ENCODE measurements at places on chromosomes 3 and 15.

GRCh38 chr3:30915782-30916181 is 21.3 kb upstream of the GADL1 start:
- H3K27ac ChIP-seq: no peak overlapping the region
- no peak for DNase-seq
- peaks cover 10% of the 10 kb centered on the region for H3K4me1 ChIP-seq
- H3K36me3 ChIP-seq: no peaks in the 10 kb centered on the region
- no peaks in the 10 kb centered on the region for H3K27me3 ChIP-seq

DNA sequence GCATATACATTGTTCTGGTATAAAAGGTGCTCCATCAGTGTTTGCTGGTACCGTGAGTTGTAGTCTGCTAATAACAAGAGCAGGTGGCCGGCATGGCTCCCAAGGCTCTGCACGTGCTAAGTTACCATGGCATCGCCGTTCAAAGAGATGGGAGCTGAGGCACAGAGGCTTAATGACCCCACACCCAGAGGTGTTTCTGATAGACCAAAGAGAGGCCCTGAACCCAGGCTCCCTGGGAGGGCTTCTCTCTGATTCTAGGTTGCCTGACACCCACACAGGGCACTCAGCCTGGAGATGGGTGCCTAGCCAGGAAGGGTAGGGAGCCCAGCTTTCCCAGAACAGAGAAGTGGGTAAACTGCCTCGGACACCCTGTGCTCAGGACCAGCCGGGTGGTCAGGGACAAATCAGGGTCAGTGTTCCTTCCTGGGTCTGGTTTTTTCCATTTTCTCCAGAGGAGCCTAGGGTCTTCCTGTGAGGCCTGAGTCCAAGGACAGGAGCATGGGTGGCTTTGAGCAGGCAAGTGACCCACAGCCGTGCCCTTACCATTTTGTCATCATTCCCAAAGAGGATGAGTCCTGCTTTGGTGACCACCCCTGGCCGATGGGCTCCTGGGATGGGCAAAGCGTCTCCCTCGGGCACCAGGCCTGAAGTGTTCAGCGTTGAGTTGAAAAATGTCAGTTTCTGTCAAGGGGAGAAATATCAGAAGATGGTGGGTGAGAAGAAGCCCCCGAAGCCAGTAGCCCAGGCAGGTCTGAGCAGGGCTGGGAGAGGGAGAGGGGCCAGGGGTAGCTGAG is 27.3 kb downstream of the ALDH1L1 start:
- H3K4me3 ChIP-seq: no peak overlapping the region
- no peak overlapping the region for H3K27ac ChIP-seq
- no peaks in the 10 kb centered on the region for H3K27me3 ChIP-seq

GRCh38 chr3:18862077-18862476 is 286.2 kb upstream of the KCNH8 start:
- H3K4me1 ChIP-seq: no peaks in the 10 kb centered on the region
- no peak overlapping the region for H3K4me3 ChIP-seq
- no peaks in the 10 kb centered on the region for H3K36me3 ChIP-seq
- H3K27me3 ChIP-seq: no peaks in the 10 kb centered on the region

GRCh38 chr15:68637767-68638404 is 59.1 kb downstream of the CORO2B start:
- H3K4me1 ChIP-seq: no peaks in the 10 kb centered on the region
- no peaks in the 10 kb centered on the region for H3K27me3 ChIP-seq

- H3K27ac ChIP-seq: no peak overlapping the region
- no peaks in the 10 kb centered on the region for H3K4me1 ChIP-seq
- no peaks in the 10 kb centered on the region for H3K27me3 ChIP-seq
- DNase-seq: no peak
- no peak overlapping the region for H3K4me3 ChIP-seq
- no peaks in the 10 kb centered on the region for H3K36me3 ChIP-seq
Measured at GRCh38 chr3:31668242-31668641, 135.5 kb downstream of the STT3B start.

- peaks cover 14% of the 10 kb centered on the region for H3K4me1 ChIP-seq
- no peak for DNase-seq
- H3K36me3 ChIP-seq: no peaks in the 10 kb centered on the region
- H3K4me3 ChIP-seq: no peak overlapping the region
- no peak overlapping the region for H3K27ac ChIP-seq
- no peaks in the 10 kb centered on the region for H3K27me3 ChIP-seq
Measured at GRCh38 chr3:185555860-185556347, 3.5 kb upstream of the LIPH start.

- H3K27ac ChIP-seq: no peak overlapping the region
- H3K27me3 ChIP-seq: no peaks in the 10 kb centered on the region
- H3K4me1 ChIP-seq: no peaks in the 10 kb centered on the region
- DNase-seq: no peak
- no peak overlapping the region for H3K4me3 ChIP-seq
- no peaks in the 10 kb centered on the region for H3K36me3 ChIP-seq
Measured at GRCh38 chr15:27495963-27496459, 525.0 kb downstream of the GABRG3 start.

DNA sequence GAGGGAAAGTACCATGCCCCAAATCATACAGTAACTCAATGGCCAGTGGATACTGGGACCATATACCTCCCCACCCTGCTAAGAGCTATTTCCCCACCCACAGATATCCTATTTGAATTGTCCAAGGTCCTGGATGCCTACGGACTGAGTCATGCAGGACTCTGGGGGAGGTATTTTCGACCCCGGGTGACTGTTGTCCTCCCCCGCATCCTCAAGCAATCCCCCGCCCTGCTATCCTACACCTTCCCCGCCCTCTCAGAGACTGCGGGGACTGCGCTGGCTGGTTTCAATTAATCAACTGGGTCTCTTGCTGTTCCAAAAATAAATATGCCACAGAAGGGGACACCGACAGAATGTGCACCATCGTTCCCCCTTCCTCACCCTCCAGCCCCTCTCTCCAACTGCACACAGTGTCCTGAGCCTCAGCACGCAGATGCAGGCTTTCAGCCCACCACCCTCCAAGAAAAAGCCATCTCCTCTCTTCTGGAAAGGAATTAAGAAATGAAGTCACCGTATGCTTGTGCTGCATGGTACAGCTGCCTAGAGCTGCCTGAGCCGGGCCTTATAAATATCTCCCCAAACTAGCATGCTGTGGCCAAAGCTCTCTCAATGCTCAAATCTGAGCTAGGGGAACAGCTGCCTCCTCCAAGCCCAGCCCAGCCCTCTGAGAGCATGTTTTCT is 8.1 kb downstream of the CAV3 start:
- peaks cover 10% of the 10 kb centered on the region for H3K4me1 ChIP-seq
- H3K36me3 ChIP-seq: no peaks in the 10 kb centered on the region
- H3K4me3 ChIP-seq: no peak overlapping the region

DNA sequence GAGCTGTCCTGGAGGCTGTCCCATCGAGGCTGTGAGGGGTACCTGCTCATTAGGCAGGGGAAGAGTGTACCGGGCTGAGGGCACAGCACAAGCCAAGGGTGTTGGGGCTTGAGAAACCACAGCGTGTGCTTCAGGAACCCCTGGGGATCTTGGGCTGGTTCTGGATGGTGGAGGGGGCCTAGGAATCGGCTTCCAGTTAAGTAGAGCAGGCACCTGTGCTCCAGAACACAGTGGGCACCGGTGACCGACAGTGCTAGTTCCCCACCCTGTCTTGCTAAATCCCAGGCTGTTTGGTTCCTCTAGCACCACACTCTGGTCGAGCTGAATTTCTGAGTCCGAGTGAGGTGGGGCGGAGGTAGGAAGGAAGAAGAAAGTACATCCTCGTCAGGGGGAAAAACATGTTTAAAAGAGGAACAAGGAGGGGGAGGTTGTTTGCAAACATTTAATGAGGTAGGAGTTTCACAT is 29.1 kb downstream of the SLC6A6 start:
- H3K4me3 ChIP-seq: peak overlapping the region; percentile 61
- H3K4me1 ChIP-seq: peaks cover 55% of the 10 kb centered on the region
- H3K27ac ChIP-seq: peak overlapping the region; percentile 99
- no peaks in the 10 kb centered on the region for H3K27me3 ChIP-seq

GRCh38 chr3:178155521-178155920 is 380.7 kb upstream of the KCNMB2 start:
- no peak overlapping the region for H3K4me3 ChIP-seq
- no peak overlapping the region for H3K27ac ChIP-seq
- no peaks in the 10 kb centered on the region for H3K27me3 ChIP-seq
- no peaks in the 10 kb centered on the region for H3K4me1 ChIP-seq
- no peaks in the 10 kb centered on the region for H3K36me3 ChIP-seq

DNA sequence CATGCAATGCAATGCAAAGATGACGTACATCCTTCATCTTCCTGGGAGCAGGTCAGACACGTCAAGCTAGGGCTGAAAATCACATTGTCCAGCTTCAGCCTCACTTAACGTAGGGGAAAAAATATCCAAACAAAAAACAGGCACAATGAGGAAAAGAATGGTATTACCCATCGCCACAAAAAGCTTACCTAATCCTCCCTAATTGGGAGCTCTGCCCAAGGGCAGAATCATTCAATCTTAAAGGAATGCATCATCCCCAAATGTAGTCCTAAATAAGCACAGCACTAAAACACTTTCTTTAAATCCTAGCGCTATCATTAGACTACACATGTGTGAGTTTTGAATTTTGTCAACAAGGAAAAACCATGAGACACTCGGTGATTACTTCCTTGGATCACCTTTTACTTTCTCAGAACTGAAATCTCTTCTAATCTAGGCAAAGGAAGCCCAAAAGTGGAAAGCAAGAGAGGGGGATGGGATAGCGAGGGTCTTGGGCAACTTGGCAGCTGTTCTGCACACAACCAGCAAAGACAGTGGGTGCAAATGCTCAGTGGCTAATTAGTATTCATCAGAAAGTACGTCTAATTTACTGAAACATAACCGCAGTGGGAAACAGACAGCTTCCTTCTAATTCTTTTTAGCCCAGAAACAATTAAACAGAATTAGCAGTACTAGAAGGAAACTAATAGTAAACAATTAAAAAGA is 87.4 kb downstream of the ADAMTS9 start:
- no peak for DNase-seq
- no peak overlapping the region for H3K27ac ChIP-seq
- H3K27me3 ChIP-seq: no peaks in the 10 kb centered on the region
- H3K4me1 ChIP-seq: no peaks in the 10 kb centered on the region
- H3K4me3 ChIP-seq: no peak overlapping the region

DNA sequence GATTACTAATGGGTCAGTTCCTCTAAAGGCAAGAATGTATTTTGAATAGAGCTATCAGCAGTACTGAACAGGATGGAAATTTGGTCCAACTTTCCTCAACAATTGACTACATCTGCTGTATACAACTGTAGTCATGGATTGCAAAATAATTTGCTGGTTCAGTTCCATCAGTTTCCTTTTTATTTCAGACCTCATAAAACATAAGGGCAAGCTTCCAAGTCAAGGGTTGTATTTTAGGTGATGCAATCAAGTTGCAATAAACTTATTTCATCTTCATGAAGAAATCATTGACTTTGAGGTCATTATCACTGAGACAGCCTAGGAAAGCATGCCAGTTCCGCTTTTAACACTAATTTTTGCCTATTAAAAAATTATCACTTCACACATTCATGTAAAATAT is 90.4 kb upstream of the TSEN2 start:
- H3K27me3 ChIP-seq: no peaks in the 10 kb centered on the region
- H3K27ac ChIP-seq: no peak overlapping the region
- no peak for DNase-seq
- no peaks in the 10 kb centered on the region for H3K36me3 ChIP-seq

DNA sequence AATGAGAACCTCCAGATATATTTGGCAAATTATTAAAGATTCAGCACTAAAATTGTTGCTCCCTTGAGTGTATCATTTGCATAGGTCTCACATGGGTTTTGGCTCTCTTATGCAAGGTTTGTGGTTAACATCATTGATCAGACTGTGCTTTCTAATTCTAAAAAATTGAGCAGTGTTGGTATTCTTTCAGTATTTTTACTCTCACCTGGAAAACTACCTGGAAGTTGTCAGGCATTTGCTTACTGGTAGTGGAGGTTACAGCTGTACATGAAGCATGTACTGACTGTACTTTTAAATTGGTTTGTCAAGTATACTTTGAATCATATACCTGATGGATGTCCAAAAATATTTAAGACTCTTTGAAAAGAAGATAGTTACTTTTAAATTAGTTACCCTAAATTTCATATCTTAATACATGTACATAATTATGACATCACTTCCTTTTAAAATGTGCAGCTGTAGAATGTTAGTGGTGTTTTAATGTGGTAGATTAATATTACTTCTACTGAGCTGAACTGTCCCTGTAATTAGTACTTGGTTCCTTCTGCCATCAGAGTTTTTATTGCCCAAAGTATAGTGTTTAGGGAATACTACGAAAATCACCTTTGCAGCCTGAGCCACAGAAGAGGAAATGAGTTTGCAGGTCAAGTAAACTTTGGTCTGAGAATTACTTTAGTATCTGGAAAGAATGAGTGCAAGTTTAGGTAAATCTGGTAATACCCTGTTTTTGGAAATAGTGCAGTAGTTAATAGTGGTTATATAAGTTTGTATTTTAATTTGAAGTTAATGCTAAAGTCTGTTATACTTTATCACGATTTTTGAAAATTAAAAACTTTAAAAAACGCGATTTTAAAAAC is 2.8 kb downstream of the CHD2 start:
- DNase-seq: peak; percentile 58
- no peaks in the 10 kb centered on the region for H3K27me3 ChIP-seq
- H3K27ac ChIP-seq: peak overlapping the region; percentile 97
- H3K4me1 ChIP-seq: peaks cover 41% of the 10 kb centered on the region
- H3K36me3 ChIP-seq: no peaks in the 10 kb centered on the region
- peak overlapping the region; percentile 64 for H3K4me3 ChIP-seq

- H3K27me3 ChIP-seq: no peaks in the 10 kb centered on the region
- no peak overlapping the region for H3K27ac ChIP-seq
Measured at GRCh38 chr15:59833366-59833765, 144.2 kb upstream of the BNIP2 start.

DNA sequence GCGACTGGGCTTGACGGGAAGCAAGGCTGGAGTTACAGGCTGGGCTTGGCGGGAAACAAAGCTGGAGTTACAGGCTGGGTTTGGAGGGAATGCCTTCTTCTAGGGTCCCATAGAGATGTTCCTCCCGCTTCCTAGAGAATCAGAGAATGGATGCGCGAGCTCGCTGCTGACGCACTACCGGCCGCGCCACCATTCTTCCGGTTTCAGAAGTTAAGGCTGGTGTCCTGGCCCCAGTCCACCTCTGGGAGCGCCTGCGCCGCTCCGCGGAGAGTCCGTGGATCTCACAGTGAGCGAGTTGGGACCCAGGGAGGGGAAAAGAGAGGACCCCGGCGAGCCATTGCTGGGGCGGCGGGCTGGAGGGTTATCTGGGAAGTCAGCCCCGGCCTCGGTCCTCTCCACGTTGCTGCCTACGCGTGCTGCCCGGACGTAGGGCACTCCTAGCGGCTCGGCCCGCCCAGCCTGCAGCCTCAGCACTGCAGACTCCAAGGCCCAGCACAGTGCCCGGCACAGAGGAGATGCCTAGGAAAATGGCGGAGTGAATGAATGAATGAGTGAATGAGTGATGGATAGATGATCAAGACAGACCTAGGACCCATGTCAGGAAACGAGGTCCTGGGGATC is at the start of gene ZNF502:
Gene ZNF502, plus strand, starts transcription at position 206 of the 621 bp plus-strand sequence. CDS start 7,602 bp downstream, outside the sequence.
- no peaks in the 10 kb centered on the region for H3K27me3 ChIP-seq
- H3K4me1 ChIP-seq: no peaks in the 10 kb centered on the region
- no peak for DNase-seq
- H3K36me3 ChIP-seq: no peaks in the 10 kb centered on the region

Data from MM.1S (cell line).